ENCODE measurements at places on chromosomes 3 and 15. TPM values are rescaled to one million over a fixed set of nuclear protein-coding genes. Genes with fewer than 3 reads are reported as not detected.

Gene AP3B2
- 1.2 TPM for total RNA-seq

Gene STAB1
- total RNA-seq = 42.1 TPM

Gene TCF12
- total RNA-seq = 248 TPM

Gene CLDN11
- total RNA-seq = 16.6 TPM

Gene SLC28A1
- 111 TPM for total RNA-seq

Gene AADAC
- total RNA-seq = 89.9 TPM

Gene ANO10
- 110 TPM for total RNA-seq

Gene ARPP21
- not detected for total RNA-seq

Gene NR2E3
- total RNA-seq = 1.3 TPM

Gene LRRC3B
- total RNA-seq = not detected

Gene PLA2G4D
- not detected for total RNA-seq

Gene ROBO2
- total RNA-seq = 1.1 TPM

Gene CCDC71
- total RNA-seq = 37.8 TPM

Gene MB21D2
- total RNA-seq = 9.9 TPM

Gene LEKR1
- 9.1 TPM for total RNA-seq

Gene NLGN1
- 1.3 TPM for total RNA-seq

Gene IL12A
- not detected for total RNA-seq

Gene KY
- not detected for total RNA-seq

Gene TEX55
- total RNA-seq = not detected

Gene SIDT1
- total RNA-seq = 105 TPM

Gene MESP2
- not detected for total RNA-seq

Gene FMN1
- total RNA-seq = 57.8 TPM

Gene RBP2
- 1,988 TPM for total RNA-seq

Gene CLDN1
- total RNA-seq = not detected
